ENCODE measurements at places on chromosomes 12 and 14. TPM values are rescaled to one million over a fixed set of nuclear protein-coding genes. Genes with fewer than 3 reads are reported as not detected.

DNA sequence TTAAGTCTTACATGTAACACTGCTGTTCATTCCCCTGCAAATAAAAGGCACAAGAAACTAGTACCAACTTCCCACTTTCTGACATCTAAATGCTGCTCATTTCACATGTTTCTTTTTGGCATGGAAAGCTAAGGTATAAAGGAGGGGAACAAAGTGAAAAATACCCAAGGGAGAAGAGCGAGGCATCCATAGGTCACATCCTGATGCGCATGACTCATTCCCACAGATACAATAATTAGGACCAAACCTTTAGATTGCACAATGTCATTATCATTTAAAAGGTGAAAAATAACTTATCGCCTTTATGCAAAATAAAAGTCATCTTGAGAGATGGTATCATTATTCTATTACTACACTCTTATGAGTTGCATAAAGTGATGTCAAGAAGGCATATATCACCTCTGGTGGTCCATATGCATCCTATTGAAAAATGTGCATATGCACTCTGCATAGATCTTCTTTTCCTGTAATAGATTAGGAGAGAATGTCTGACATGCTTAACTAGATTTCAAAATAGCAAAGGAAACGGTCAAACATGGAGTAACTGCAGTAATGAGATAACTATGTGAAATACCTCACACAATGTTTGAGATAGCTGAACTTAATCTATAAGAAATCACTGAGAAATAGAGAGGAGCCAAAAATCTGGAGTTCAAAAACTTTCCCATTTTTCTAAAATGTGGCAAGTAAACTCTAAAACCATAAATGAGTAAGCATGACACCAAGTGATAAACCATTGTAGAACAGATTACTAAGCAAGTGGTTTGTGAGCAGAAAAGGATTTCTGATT is 382.5 kb upstream of the TMTC1 start:
- no peak overlapping the region for H3K4me3 ChIP-seq
- no peaks in the 10 kb centered on the region for H3K4me1 ChIP-seq
- peaks cover 17% of the 10 kb centered on the region for H3K27me3 ChIP-seq
- no peak for DNase-seq
- no peaks in the 10 kb centered on the region for H3K36me3 ChIP-seq

DNA sequence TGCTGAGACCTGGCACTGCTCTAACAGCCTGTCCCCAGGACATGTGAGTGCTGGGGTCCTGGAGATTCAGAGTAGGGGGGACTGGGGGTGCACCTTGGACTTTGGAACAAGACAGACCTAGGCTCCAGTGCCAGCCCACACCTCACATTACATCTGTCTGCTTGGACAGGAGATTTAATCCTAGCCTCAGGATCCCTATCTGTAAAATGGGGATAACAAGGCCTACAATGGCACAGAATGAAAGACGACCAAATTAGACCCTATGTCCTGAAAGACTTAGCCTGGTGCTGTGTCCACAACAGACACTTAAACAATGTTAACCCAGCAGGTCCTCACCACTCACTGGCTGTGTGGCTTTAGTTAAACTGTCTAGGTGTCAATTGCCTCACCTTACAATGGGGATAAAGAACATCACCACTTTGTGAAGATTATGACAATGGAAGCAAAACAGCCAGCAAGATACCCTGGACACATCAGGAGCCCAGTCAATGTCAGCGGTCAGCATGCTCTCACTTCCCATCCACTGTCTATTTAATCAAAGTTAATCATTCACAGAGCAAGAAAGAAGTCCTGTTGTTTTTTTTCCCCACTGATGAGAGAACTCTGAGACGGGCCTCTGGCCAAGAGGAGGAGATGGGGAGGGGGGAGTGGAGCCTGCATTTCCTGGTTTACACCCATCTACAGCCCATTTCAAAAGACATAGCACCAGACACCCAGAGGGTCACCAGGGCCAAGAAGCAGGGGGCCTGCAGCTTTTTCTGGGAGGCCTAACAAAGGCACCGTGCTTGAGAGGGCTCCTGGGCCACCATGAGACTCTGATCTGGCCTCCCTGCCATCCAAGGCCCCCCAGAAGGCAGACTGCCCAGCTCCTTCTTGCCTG is 40.6 kb downstream of the ACTN1 start:
- H3K36me3 ChIP-seq = no peaks in the 10 kb centered on the region
- DNase-seq = no peak
- H3K27me3 ChIP-seq = no peaks in the 10 kb centered on the region
- peaks cover 3% of the 10 kb centered on the region for H3K4me1 ChIP-seq

GRCh38 chr12:77891518-77892147 is 60.9 kb downstream of the NAV3 start:
- no peaks in the 10 kb centered on the region for H3K27me3 ChIP-seq
- H3K27ac ChIP-seq = no peak overlapping the region
- no peak overlapping the region for H3K4me3 ChIP-seq
- no peaks in the 10 kb centered on the region for H3K36me3 ChIP-seq
- no peak for DNase-seq

GRCh38 chr12:102735104-102735503 is 181.9 kb downstream of the PAH start:
- H3K4me1 ChIP-seq = no peaks in the 10 kb centered on the region
- no peak overlapping the region for H3K4me3 ChIP-seq
- no peaks in the 10 kb centered on the region for H3K36me3 ChIP-seq
- DNase-seq = no peak

PRH2 gene
- 1.6 TPM for polyA plus RNA-seq

Data from adrenal gland (tissue), 19 donors.